Left ventricle myocardium superior (tissue), 1 donor: ENCODE measurements at places on chromosomes 16 and 17. TPM values are rescaled to one million over a fixed set of nuclear protein-coding genes. Genes with fewer than 3 reads are reported as not detected.

PMFBP1 gene
- total RNA-seq: not detected

METRNL gene
- total RNA-seq: 68.4 TPM

TNS4 gene
- total RNA-seq: not detected

MEAK7 gene
- 4.4 TPM for total RNA-seq

CA4 gene
- total RNA-seq: 17.0 TPM

KRTAP17-1 gene
- total RNA-seq: not detected

TNFRSF13B gene
- total RNA-seq: not detected

TEKT1 gene
- total RNA-seq: not detected

AXIN2 gene
- 17.2 TPM for total RNA-seq

GNGT2 gene
- 1.2 TPM for total RNA-seq

PRRT2 gene
- total RNA-seq: 3.1 TPM

PPM1E gene
- total RNA-seq: 3.2 TPM

FAM171A2 gene
- 0.72 TPM for total RNA-seq

MT1E gene
- 123 TPM for total RNA-seq

NOXO1 gene
- not detected for total RNA-seq

TBC1D3K gene
- not detected for total RNA-seq

SLC5A11 gene
- not detected for total RNA-seq

CLEC3A gene
- not detected for total RNA-seq

MYO15A gene
- total RNA-seq: 0.45 TPM

KRT9 gene
- total RNA-seq: not detected
